ENCODE measurements at places on chromosomes 2 and 18.

GRCh38 chr18:78244779-78245178, 734.8 kb upstream of the SALL3 start:
- no peak for DNase-seq

DNA sequence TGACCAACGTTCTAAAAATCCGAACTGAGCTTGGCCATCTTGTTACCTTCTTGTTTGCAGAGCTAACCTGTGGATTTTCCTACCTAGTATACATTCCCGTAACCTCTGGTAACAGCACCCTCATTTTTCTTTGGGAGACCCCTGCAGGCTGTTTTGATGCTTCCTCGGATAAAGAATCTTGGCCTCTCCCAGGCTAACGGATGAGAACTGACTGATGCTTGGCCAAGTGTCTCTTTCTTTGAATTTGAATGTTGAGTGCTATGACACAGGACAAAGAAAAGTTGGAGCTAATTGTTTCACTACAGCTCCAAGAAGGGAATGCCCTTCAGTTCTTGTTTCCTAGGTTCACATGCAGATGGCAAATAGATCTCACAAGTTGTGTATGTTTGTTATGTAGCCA, 19.3 kb upstream of the CAVIN2 start:
- DNase-seq: no peak

DNA sequence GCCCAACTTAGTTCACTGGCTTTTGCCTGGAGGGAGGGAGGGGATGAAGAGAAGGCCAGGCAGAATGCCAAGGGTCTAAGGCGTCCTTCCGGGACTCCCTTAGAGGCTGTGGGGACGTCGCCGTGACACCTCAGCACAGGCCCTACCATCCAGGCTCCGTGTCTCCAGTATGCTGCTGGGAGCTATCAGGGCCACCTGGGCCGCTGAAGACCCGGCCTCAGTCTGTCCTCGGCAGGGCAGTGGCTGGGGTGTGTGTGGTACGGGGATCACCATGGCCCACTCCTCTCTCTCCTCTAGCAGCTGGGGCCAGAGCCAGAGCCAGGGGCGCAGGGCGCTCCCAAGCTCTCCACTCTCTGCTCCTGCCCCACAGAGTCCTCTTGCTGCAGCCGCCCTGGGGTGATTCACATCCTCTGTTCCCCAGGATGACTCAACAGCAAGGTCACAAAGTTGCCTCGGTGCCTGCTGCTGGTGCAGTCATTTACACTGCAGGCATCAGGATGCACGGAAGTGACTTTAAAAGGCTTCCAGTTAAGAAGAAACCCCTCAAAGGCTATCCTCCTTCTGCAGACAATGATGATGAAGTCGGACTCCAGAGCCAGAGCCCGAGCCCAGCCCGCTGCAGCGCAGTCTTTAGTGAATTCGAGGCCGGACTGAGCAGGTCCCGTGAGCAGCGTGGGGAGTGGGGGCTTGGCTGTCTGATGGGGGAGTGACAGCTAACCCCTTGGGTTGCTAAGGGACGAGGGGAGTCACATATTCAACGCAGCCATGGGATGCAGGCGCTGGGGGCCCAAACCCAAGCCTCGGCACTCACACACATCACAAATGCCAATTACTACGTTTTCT, 31.9 kb downstream of the SNORC start:
- no peak for DNase-seq

GRCh38 chr2:183125659-183126341, 1.6 kb downstream of the NUP35 start:
- no peak for DNase-seq

DNA sequence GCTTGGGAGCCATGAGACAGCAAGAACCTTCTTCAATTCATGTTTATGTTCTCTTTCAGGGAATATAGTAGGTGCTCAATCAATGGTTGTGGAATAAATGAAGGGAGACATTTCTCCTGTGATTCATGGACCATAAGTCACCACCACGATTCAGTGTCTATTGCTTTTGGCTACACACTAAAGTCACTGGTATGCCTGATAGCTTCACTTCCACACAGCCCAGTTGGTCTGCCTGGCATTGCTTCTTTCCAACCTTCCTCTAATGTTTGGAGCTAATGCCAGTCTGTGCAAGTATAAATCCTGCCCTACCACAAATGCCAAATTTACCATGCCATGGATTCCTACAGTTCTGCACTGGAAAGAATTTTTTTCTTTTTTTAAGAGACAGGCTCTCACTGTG, 1.3 kb upstream of the CXCR1 start:
- DNase-seq: no peak

DNA sequence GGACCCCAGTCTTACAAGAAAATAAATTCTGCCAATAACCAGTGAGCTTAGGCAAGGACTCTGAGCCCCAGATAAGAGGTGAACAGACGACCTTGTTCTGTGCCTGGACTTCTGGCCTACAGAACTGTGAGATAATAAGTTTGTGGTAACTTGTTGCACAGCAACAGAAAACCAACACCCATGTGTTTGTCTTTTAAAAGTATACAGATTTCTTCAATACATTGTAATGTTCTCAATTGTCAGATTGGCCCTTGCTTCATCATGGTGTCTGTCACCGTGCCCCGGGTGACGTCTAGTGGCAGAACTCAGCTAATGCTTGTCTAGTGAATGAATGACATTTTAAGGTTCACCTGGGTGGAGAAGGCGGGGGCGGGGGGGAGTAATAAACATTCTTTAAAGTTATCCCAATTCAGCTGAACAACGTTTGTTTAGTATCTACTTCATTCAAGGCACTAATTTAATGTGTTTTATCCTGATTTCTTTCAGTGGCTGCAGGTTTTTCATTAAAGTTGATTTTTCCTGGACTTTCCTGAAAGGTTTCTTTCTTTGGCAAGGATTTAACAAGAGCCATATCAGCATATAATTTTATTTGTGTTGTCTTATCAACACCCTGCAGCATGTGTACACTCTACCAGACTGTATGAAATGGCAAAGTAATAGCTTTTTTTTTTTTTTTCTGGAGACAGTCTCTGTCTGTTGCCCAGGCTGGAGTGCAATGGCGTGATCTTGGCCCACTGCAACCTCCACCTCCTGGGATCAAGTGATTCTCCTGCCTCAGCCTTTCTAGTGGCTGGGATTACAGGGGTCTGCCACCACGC, 123.8 kb upstream of the DLX2 start:
- no peak for DNase-seq

DNA sequence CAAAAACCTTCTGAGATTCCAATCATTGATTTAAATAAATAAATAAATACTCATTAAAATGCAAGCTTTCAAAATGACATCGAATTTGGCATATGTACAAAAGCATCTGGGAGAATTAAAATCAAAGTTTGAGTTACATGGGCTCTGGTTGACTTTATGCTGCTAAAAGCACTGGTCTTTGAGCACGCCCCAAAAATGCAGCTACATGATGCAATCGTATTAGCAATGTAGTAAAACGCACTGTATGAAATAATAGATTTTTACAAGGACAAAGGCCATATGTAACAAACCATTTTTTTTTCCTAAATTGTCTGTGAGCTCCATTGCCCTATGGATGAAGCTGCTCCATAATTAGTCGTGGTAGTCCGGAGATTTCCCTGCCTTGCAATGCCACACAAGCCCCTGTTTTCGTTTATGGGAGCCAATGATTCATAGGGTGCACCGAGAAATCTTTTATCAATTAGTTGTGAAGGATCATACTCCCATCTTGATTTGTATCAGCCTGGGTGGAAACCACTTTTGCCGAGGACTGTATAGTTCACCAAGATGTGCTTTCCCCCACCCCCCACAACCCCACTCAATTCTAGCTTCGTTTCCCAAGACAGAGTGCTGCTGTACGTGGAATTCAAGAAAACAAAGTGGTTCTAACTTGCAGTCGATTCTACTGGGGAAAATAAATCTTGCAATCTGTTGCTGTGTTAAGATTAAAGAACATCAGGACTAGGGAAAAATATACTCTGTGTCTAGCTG, 268.4 kb downstream of the IRS1 start:
- DNase-seq: no peak

GRCh38 chr2:120177001-120177621, 46.1 kb downstream of the TMEM185B start:
- DNase-seq: peak; percentile 44

GRCh38 chr2:240514631-240515030, 43.2 kb downstream of the ANKMY1 start:
- DNase-seq: no peak

- DNase-seq: no peak
Observed at GRCh38 chr2:232524771-232525170, 1.2 kb upstream of the CHRND start.

GRCh38 chr2:47002031-47002430, 86.4 kb upstream of the MCFD2 start:
- no peak for DNase-seq

DNA sequence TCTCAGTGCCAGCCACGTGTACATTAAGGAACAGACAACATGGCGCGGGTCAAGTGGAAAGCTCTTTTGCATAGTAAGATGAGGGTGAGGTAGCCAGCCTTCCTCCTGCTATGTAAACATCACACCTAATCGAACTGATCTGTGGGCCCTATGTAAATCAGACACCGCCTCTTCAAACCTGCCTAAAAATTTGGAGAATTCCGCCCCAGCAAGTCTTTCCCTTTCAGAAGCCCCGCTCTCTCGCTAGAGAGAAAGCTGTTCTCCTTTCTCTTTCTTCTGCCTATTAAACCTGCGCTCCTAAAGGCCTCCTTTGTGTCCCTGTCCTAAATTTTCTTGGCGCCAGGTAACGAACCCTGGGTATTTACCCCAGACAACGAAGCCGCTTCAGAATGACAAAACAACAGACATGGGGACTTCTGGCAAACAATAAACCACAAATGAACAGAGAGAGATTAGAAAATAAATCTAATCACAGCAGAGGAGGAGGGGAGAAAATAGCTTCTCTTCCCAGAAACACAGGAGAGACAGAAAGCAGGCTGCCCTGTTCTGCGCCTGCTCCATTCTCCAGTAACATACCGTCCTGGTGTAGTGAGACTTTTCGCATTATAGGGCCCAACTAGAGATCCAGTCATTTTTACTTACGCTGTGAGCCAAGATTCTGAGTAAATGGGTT, 31.9 kb upstream of the CYP1B1 start:
- no peak for DNase-seq

DNA sequence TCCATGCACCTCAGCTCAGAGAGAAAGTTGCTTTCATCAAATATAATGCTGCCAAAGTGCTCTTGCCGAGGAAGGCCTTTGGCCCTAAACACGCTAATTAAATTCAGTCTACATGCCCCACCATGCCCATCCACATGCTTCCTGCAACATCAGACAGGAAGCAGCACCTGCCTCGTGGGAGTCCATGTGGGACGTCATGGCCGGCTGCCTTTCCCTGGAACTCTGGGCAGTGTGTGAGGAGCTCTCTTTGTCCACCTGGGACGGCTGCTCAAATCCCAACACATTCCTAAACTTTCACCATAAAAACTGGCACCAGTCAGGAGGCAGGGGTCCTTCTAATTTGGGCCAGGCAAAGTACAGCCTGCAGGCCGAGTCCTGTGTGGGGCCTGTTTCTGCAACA, 23.1 kb downstream of the FAM178B start:
- no peak for DNase-seq

DNA sequence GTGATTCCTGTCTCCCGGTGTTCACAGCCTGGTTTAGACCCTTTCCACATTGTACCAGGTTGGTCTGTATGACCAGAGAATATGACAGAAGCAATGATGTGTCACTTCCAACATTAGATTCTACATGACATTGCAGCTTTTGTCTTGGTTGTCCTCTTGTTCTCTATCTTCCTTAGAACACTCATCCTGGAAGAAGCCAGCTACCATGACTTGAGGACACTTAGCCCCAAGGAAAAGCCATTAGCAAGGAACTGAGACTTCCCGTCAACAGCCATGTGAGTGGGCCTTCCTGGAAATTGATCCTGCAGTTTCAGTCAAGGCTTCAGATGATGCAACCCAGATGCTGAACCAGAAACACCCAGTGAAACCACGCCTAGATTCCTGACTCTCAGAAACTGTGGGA, 143.3 kb downstream of the MREG start:
- DNase-seq: no peak

DNA sequence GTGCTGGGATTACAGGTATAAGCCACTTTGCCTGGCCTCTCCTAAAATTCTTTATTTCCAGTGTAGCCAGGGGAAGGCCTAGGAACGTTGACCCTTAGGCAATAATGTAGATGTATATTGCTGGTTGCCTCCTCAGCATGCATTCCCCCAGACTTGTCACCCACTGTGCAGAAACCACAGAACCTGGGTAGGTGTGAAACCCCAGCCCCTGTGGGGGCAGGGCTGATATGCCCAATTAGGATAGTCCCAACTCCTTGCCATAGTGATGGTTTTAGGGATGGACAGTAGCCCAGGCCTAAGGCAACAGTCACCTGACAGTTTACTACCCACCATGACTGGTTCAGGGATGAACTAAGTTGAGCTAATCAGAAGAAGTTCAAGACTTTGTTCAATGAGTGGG, 57.7 kb downstream of the TMEM247 start:
- DNase-seq: no peak

DNA sequence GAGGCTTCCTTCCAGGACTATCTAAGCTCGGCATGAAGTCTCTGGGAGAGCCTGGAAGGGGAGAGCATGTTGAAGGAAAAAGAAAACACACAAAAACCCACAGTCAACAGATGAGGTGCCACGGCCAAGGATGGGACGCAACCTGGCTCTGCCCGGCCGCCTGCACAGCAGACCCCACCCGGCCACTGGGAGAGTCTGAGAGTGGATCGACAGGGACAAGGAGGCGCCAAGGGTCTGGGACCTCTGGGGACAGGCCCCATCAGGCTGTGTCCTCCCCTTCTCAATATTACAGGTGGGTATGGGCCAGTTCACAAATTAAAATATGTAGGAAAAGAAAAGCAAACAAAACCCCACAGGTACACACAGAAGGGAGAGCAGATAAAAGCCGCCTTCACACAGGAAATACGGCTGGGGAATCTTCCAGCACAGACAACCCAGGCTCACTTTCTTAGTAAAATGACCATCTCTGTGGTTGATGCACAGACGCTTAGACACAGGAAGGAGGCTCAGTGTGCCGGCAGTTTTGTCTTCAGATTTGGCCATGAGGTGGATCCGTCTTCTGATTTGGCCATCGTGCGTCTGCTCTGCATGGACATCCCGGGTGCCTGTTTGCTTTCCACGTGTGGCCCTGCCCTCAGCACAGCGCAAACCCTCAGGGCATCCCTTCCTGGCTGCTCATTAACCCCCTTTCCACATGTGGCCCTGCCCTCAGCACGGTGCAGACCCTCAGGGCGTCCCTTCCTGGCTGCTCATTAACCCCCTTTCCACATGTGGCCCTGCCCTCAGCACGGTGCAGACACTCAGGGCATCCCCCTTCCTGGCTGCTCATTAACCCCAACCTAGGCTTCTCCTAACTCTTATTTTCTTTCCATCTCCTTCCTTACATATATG, 138.4 kb downstream of the EIPR1 start:
- no peak for DNase-seq

DNA sequence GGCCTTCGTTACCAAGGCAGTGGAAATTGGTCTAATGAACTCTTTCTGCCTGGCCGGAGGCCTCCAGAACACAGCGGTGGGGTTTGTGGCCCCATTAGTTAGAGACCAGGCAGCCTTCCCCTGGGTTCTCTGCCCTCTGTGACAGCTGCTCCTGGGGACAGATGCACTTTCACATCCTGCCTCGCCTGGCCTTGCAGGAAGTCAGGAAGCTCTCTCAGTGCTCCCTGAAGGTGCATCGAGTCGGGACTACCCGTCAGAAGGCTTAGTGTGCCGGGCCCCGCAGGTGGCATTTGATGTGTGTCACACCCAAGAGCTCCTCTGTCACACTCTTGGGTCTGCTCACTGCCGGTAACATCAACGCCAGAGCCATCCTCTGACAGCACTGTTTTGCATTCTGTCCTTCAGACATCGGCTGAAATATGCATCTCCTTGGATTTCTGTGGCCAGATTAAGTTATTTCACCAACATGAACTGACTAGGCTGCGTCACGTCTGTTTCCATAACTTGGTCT, 158.3 kb downstream of the LDLRAD4 start:
- DNase-seq: no peak

- DNase-seq: no peak
Observed at GRCh38 chr2:172200495-172201085, 97.9 kb upstream of the DLX2 start.

Measured in stimulated activated CD8-positive, alpha-beta memory T cell treated with anti-CD3 and anti-CD28 coated beads, Interleukin-4, amount 100 ng/mL, for 1 hour (primary cell).